ENCODE measurements at places on chromosomes 5 and 9. TPM values are rescaled to one million over a fixed set of nuclear protein-coding genes. Genes with fewer than 3 reads are reported as not detected.

DNA sequence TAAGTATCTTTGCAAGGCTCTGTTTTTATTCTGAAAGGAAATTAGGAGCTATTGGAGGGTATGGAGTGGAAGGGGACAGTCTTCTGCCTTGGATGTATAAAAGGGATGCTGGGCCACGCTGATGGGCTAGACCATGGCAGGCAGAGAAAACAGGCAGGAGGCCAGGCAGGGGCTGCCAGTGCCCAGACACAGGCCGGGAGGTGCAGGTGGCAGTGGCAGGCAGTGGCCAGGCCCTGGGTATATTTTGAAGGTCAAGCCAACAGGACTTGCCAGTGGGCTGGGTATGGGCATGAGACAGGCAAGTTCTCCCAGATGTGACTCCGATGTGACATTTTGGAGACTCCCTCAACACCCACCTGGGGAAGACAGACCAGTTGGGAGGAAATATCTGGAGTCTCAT is 131.9 kb downstream of the KCNIP1 start:
- no peak for DNase-seq

GRCh38 chr5:139664086-139664693 is 16.0 kb downstream of the CXXC5 start:
- DNase-seq: no peak

DNA sequence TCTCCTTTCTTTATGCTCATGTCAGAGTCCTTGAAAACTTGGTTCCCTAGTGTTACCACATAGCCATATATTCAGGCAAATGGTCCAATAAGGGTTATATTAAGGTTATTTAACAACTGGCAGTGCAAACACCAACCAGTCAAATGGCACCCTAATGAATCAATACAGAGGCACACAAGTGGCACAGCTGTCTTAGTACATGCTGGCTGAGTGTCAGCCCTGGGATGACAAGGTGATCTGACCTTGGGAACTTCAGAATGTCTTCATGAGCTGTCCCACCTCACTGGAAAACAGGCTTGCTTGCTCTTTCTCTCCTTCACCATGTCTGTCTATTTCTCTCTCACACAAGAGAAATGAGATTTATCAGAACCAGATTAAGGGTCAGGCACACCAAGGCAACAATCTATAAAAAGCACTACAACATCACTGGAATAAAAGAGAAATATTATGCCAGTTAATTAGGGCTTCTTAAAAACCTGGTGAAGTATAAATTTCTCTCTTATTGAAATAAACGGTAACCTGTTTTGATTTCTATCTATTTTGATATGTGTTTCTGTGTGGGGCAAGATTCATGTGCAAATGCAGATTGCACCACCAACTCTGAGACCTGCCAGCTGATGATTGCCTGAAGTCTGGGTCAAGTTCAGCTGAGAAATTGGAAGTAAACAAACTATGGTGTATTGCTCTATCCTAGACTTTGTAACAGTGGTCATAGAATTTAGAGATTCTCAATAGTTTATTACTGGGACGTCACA is 140.7 kb downstream of the SREK1 start:
- DNase-seq: no peak

Gene SPAAR
- not detected for total RNA-seq

DNA sequence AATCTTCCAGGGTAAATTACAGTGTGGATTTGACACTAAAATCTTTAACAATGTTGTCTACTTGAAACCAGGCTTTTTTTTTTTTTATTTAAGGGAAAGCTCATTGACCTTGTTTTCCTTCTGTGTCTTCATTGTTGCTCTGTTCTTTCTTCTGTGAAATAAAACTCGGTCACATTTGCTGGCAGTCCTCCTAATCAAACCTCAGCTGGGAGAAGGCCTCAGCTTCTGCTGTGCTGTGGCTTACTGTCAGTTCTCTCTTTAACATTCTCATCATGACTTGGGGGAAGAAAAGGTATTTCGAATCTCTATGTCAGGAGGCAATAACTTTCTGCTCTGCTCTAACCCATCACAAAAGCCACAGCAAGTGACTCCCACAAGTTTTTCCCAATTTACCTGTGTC is 268.9 kb downstream of the ZNF608 start:
- DNase-seq: no peak

Gene HK3
- total RNA-seq: not detected

Gene SPAG8
- not detected for total RNA-seq

DNA sequence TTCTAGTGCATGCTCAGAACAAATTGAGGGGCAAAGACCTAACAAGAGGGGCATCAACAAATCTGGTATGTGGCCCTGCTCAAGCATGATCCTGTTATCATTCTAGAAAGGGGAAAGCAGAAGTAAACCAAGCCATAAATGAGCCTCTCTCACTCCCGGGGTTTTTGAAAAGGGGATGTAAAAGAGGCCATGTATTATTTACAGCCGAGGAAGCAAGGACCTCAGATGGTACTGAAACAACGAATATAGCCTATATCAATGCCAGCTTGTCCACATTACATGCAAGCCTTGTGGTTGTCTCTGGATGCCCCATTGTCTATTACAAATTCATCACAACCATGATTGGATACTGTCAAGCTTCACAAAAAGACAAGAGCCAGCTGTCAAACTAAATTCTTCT is 211.3 kb downstream of the DCP2 start:
- no peak for DNase-seq

- DNase-seq: no peak
Observed at GRCh38 chr9:98644011-98644410, 64.7 kb downstream of the GABBR2 start.

DNA sequence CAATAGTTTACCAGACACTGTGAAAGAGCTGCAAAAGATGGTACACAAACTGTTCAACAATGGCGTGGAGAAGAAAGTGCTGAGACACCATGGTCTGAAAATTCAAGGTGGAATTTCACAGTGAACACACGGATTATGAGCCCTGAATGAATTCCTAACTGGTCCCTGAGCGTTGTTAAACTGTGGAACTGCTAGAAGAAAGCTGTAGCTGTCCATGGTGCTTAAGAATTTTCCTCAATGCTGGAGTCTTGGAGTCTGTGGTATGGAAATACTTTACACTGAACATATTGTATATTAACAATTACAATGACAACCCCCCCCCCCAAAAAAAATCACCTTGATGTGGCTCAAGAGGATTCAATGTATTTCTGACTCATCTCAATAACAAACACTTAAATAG is 68.5 kb downstream of the SLC24A2 start:
- DNase-seq: no peak

DNA sequence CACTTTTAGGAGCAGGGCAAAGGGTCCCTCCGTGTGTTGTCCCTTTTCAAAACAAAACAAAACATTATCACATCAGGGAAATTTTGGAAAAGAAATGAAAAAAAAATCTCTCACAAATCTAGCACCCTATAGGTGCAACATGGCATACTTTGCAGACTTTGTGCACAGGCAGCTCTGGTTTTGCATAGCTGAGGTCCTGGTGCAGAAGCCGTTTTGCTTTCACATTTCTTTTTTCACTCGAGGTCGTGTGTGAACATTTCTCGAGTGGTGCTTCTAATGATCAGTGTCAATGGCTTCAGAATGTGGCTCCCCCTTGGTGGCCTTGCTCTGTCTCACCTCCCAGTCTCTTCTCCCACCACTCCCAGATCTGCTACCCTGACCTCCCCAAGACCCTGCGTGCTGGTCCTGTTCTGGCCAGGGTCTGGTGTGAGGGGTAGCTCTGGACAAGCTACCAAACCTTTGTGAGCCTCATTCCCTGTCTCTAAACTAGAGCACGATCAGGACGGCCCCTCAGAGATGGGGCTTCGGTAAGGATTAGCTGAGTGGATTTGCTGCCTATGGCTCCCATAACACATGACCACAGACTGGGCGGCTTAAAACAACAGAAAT is 258.0 kb downstream of the NSG2 start:
- no peak for DNase-seq

- DNase-seq: peak; percentile 27
Observed at GRCh38 chr5:83608122-83608521, 112.5 kb downstream of the HAPLN1 start.

Gene RLN2
- total RNA-seq: not detected

DNA sequence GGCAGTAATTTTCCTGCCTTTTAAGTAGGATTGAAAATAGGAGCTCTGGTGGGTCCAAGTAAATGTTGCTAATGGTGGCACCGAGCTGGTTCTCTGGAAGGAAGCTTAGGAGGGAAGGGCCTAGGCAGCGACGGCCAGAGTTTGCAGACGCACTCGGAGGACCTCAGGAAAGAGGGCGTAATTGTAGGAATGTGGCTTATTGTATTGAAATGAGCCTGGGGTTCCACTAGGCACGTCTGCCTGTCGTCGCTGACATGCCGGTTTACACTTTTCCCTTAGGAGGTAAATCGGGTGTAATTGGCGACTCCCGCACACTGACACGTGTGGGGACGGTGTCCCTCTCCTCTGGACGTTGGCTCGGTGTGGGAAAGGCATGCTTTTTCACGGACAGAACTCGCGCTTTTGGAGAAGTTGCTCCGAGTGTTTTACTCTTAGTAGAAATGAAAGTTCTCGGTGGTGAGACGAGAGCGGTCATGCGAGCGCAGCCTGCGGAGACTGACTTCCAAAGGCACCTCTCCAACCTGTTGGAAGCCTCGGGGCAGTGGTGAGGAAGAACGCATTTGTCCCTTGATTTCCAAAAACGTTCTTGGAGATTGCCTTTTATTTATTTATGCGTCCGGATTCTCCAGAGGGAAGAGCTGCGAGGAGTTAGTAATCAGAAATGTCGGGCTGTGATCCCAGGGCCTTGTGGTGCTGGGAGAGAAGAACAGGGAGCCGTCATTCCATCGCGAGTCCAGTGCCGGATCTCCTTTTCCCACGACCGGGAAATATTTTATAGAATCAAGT is 1.3 kb downstream of the NR4A3 start:
- DNase-seq: peak; percentile 59

Gene MYOT
- not detected for total RNA-seq

DNA sequence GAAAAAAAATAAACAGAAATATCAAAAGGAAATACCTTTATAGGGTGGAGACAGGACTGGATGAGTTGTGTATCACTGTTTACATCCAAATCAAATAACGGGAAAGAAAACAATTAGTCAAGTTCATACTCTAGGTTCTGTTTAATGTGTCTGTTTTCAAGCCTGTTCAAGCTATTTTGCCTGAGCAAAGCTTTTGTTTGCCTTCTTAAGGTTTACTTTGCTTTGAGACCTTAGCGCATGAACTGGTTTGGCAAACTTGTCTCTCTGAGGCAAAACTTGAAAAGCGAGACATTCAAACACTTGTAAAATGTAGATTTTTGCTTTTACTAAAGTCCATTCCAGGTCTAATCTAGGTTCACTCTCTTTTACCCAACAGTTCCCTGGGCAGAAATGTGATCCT is 174.1 kb upstream of the RFX3 start:
- DNase-seq: no peak

GRCh38 chr9:2987679-2988078 is 143.8 kb upstream of the PUM3 start:
- no peak for DNase-seq

DNA sequence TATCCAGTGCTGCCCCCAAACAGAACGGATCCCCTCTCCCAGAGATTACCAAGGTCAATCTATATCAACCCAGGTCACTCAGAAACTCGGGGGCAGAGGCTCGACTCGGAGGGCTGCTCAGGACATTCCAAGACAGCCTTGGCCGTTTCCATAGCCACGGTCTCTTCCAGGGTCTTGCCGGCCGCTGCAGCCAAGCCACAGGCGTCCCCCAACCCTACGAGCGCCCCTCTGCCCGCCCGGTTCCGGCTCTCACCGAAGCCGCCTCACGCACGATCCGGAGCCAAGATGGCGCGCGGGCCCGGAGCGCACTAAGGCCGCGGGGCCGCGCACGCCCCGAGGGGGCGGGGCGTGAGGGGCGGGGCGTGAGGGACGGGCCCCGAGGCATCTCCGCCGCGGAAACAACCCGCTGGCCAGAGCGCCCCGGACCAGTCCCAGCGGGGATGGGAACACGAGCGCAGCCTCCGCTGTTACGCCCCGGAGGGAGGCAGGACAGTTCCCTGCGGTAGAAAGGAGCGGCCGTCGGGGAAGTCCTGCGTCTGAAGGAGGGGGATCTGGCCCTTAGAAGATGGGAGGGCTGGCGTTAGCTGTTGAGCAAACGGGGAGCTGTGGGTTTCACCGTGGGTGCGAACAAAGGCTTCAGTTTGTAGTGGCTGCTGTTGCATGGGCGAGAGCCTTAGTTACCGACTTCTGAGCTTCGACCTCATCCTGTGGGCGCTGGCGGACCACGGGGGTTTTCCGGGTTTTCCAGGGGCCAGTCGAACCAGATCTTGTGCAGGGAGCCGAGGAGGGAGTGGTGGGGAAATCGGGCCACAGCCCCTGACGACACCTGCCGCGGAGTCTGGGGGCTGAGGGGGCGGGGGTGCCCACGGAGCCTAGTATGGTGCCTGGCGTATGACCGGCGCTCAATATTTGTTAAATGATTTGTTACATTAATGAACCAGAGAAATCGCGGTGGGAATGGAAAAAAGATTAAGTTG is at the start of gene RPP25L:
RPP25L (minus strand) TSS at position 287 of the 977 bp plus-strand sequence. CDS start 801 bp downstream, outside the sequence.
- peak; percentile 70 for DNase-seq

- no peak for DNase-seq
Observed at GRCh38 chr9:123064716-123065115, 31.2 kb downstream of the GPR21 start.

DNA sequence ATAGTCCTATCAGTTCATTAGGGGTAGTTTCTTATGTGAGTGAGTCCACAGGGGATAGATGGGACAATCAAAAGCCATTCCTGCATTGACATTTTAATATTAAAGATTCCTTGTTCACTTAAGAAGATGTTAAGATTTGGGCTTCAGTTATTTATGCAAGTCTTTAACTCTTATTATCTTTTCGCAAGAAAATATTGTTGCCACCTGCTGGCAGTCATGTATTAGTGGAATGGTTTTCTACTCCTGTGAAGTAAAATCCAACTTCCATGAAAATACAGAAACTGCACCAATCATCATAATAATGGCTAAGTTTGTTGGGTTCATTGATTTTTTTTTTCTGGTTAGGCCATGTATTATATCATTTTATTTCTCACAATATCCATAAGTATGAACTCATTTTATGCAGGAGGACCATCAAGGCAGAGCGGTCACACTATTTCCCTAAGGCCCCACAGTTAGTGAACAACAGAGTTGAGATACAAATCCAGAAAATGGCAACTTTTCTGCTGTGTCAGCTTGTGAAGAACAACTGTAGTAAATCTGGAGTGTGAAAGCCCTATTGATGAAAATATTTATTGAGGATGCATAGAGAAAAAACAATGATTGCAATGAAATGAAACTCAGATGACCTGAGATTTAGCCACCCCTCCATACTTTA is 88.5 kb upstream of the TXNDC8 start:
- DNase-seq: no peak

GRCh38 chr5:81728301-81728700 is 22.6 kb downstream of the SSBP2 start:
- DNase-seq: no peak

Gene PRUNE2
- 2.2 TPM for total RNA-seq
